ENCODE measurements at places on chromosomes 12 and 14.

GRCh38 chr14:61670576-61670975, 24.7 kb upstream of the HIF1A start:
- no peak for DNase-seq

DNA sequence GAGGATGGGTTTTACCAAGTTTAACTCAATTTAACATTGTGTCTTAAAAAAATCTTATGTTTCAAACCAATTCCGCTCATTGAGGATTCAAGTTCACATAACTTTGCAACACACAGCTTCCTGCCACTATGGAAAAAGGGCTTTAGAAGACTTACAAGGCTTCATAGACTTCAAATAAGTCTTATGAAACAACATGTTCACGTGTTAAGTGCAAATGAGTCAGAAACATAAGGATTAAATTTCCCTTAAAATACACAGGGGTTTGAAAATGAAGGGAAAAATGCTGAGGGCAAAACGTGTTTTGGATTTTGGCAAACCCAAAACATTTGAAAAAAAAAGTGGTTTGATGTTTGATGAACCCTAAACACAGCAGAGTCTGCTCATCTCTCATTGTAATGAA, 364.8 kb downstream of the BMP4 start:
- DNase-seq = no peak

DNA sequence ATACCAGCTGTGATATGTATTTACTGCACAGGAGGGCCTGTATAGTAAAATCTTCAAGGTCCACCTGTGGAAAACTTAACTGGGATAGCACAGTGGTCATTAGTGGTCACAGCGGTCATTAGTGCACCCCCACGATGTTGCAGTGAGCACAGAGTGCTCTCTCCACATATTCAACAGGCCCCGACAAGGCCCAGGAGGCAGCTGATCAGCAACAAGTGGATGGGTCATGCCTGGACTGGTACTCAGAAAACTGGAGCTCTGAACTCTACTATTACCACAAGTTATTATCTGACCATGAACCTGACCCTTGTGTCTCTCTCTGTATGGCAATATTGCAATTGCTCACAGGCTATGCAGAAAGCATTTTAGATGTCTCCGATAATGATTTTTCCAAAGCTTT, 129.5 kb downstream of the SLC35F4 start:
- DNase-seq = no peak

DNA sequence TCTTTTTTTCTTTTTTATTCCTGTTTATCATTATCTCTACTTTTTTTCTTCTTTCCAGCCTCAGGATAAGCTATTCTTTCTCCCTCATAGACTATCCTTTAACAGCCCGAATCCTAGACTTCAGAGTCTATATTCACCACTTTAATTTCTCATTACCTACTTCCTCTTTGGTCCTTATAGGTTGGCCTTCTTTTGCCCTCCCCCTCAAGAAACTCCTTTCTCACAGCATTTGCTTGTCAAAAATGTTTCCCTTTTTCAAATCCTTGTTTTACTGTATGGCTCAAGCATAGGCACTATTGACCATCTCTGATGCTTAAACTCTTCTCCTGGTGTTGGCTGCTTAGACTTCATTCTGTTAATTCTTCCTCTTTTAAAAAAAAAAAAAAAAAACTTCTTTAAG, 52.5 kb downstream of the KIAA0586 start:
- no peak for DNase-seq

- DNase-seq = no peak
Measured at GRCh38 chr14:48991141-48991540, 595.0 kb downstream of the RPS29 start.

- DNase-seq = no peak
Measured at GRCh38 chr12:66302827-66303169, 505 bp downstream of the HELB start.

Measured in CD4-positive, alpha-beta T cell treated with Interleukin-6 at 100 ng/mL for 8 hours (primary cell).